RWPE1 (cell line): ENCODE measurements at places on chromosomes 5 and 9.

GRCh38 chr9:5382479-5382878, 42.8 kb upstream of the RLN1 start:
- no peak for DNase-seq

- no peak for DNase-seq
Measured at GRCh38 chr9:23938908-23939307, 112.9 kb upstream of the ELAVL2 start.

GRCh38 chr9:119240546-119240945, 128.7 kb downstream of the BRINP1 start:
- no peak for DNase-seq

DNA sequence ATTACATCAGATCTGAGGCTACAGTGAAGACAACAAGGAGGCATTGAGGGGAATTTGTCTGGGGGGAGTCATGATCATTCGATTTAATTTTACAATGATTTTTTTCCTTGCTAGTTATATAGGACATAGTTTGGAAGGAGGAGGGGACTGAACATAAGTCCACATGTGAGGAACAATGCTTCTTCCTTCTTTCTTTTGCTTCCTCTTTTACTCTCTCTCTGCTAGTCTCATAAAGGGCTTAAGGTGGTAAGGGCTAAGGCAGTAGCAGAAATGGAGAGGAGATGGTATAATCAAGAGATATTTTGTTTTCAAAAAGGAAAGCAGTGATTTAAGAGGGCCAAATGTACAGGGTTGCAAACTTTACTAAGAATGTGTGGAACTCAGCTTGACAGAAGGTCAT, 64.3 kb downstream of the GRIN3A start:
- DNase-seq, result no peak

DNA sequence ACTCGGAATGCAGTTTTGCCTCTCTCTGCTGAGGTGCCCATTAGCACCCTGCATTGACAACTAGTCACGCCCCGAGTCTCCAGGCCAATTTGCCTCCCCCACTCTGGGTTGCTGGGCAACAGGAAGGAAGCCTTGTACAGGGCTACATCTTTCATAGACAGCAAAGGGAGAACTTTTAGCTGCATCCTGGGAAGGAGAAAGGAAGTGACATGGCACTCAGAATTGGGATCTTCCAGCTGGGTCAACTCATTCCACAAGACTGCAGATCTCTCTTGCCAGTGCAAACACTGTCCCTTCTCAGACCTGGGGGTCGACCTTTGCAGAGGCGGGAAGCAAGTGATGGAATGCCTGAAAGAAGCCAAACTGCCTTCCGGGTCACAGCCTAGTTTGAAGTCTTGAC, 282.0 kb downstream of the SLIT3 start:
- no peak for DNase-seq

DNA sequence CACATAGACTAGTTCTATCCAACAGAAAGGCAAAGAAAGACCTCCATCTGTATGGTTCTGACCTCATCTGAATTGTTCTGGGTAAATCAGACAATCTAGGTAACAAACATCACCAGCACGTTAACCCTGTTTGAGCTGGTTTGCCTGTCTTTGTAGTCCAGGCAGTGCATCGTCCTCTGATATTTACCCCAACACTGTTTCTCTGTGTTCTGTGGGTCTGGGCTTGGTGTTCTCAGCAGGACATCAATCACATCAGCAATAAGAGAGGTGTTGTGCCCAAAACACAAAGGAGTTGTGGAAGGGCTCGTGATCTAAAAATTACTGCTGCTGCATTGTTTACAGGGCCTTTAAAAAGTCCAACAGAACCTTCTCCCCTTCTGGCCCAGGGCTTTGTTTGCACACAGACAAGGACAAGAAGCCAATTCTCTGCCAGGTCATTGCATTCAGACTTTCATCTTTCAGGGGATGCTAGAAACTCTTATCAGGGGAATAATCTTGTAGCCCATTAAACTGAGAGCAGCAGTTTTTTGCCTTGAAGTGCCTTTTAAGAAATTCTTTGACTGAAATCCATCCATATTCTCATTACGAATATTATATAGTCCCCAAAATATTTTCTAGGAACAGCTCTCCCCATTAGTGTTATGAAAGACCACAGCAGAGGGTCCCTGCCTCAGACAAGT, 30.5 kb upstream of the MAP1B start:
- no peak for DNase-seq

DNA sequence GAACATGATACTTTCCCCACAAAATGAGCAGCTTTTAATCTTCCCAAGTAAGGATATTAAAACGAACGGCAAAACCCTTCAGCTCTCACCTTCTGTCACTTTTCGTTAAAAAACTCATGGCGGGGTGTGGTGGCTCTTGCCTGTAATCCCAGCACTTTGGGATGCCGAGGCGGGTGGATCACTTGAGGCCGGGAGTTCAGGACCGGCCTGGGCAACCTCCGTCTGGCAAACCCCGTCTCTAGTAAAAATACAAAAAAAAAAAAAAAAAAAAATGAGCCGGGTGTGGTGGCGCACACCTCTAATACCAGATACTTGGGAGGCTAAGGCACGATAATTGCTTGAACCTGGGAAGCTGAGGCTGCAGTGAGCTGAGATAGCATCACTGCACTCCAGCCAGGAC, 902 bp downstream of the TMED9 start:
- DNase-seq, result no peak

DNA sequence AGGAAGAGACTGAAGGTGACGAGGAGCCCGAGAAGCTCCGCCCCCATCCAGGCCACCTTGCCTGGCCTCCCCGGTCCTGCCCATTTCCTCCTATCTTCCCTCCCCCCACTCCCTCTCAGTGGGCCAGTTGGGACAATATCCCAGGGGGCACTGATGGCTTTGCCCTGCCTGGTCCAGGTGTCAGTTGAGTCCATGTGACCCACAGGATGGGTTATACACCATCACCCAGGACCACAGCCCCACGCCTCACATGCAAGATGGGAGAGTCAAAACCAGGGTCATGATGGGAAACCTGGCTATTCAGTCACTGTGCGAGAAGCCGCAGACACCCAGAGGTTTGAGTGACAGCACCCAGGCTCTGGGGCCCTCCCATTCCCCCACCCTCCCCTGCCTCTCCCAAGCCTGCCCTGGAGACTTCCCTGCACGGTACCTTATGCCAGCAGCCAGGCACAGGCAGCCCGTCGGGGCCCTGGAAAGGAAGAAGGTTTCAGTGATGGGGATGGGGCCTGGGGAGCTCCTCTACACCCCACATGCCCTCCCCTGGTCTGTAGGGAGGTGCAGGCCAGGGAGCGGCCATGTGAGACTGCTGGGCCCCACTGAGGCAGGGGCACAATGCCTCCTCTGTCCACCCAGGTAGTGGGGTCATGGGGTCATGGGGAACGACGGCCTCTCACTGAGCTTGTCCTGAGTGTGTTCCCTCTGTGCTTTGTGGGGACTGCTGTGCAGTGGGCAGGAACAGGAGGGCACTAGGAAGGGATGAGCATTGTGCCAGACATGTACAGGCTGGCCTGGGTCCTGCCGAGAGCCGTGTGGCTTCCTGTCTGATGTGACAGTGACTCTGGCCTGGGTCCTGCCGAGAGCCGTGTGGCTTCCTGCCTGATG, 6.3 kb upstream of the PHYKPL start:
- no peak for DNase-seq

GRCh38 chr5:139486201-139486600, 3.6 kb upstream of the STING1 start:
- no peak for DNase-seq

GRCh38 chr5:178606269-178606668, 16.1 kb upstream of the COL23A1 start:
- no peak for DNase-seq

DNA sequence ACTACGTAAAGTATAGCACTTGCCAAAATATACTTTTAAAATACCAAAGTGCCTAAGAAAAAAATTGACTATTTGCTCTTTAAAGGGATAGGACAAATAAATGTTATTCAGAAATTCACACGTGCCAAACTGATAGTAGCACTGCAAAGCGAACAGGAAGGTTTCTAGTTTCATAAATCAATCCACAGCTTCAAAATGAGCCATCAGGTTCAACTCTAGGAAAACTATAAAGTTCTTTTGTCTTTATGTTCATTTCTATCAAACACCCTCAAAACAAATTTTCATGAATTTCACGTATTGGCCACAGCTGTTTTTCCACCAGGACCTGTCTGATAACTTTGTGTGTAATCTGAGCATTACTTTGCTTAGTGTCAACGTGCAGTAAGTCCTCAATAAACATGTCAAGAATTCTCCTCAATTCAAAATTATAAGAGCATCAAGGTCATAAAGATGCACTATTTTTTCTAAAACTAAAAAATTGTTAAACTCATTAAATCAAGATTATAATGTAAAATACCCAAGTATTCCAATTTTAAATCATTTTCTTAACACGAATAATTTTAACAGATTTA, 3.0 kb downstream of the RNF130 start:
- no peak for DNase-seq

GRCh38 chr5:14545308-14545707, 36.3 kb upstream of the OTULINL start:
- no peak for DNase-seq

GRCh38 chr5:150118561-150119229, 32.3 kb upstream of the CSF1R start:
- no peak for DNase-seq

GRCh38 chr5:38468978-38469706, 87.3 kb downstream of the LIFR start:
- no peak for DNase-seq

- DNase-seq, result no peak
Measured at GRCh38 chr5:36740259-36740898, 134.0 kb downstream of the SLC1A3 start.

- no peak for DNase-seq
Measured at GRCh38 chr5:27026801-27027200, 11.6 kb downstream of the CDH9 start.

DNA sequence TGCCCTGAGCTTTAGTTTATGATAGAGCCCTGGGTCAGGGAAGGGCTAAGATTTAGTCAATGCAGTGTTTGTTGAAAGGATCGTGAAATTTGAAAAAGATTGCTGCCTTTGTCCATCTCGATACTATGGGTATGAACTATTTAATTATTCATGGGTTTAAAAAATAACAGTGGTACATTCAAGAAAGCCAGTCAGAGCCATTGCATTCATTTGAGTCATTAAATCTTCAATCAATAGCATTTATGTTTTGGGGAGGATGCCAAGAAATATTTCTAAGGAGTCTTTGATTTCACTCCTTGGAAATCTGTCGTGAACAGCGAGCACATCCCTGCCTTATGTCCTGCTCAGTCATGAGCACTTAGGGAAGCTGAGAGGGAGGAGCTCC, 54.4 kb upstream of the LRRTM2 start:
- DNase-seq, result no peak

GRCh38 chr9:126149661-126150060, 177.0 kb upstream of the MVB12B start:
- no peak for DNase-seq

GRCh38 chr9:36499174-36499890, 73.4 kb upstream of the MELK start:
- DNase-seq, result no peak

- no peak for DNase-seq
Measured at GRCh38 chr9:23798325-23798724, 27.7 kb downstream of the ELAVL2 start.

- no peak for DNase-seq
Measured at GRCh38 chr5:18749763-18750162, 1115.5 kb downstream of the TAF11L14 start.

DNA sequence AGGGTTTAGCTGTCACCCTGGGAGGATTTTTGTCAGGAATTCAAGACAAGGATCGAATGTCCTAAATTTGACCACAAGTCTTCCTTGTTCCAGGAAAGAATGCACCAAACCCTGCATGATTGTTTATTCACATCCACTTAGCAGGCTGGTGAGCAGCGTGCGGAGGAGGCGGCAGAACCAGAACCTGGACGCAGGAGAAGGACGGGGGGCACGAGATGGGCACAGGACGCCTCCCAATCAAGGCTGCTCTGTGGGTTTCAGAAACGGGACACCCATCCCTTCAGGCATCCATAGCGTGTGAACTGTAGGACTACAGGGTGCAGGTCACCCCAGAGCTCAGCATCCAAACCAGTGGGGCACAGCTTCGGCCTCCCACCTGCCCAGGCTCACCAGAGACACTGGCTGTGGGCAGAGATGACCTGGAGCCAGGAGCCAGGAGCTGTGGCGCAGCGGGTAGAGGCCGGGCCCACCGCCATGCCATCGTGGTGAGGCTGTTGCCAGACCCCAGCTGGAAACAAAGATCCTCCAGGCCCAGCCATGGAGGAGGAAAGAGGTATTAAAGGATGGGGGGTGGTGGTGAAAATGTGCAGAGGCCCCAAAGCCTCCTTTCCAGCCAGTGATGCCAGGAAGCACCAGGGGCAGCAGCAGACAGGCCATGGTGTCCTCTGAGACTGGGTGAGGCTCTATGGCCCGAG, 32.3 kb upstream of the ADAMTS2 start:
- no peak for DNase-seq

DNA sequence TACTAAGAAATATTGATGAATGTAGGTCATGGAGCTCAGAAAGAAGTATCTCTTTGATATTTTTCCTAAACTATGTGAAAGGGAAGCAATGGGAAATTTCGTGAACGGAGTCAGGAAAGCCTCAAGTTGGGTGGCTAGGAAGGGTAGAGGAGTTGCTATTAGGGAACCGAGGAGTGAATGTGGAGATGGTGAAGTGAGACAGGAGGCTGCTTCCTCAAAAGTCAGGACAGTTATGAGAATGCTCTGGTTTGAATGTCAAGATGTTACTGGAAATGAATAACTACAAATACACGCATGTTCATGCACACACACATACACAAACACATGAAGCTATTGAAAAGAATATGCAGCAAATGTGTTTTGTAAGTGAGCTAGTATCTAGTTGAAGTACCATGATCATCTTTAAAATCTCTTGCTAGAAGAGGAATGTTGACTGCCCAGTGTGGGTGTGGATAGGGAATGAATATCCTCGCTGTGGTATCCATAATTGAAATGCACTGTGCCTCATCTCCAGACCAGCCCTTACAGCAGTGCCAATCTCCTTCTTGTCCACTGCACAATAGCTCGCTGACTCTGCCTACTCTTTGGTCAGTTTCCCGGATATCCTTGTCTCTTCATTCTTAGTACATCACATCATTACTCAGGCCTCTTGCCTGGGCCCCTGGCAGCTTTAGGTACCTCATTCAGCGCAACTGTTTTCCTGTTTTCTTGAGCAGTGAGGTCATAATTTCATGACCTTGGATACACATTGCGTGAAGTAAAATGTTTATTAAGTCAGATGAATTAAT, 21.9 kb upstream of the PDCD1LG2 start:
- DNase-seq, result no peak

- no peak for DNase-seq
Measured at GRCh38 chr5:35188031-35188457, 42.2 kb downstream of the PRLR start.

GRCh38 chr5:128711216-128711615, 173.2 kb upstream of the FBN2 start:
- no peak for DNase-seq
